ENCODE measurements at places on chromosomes 1 and 21.

DNA sequence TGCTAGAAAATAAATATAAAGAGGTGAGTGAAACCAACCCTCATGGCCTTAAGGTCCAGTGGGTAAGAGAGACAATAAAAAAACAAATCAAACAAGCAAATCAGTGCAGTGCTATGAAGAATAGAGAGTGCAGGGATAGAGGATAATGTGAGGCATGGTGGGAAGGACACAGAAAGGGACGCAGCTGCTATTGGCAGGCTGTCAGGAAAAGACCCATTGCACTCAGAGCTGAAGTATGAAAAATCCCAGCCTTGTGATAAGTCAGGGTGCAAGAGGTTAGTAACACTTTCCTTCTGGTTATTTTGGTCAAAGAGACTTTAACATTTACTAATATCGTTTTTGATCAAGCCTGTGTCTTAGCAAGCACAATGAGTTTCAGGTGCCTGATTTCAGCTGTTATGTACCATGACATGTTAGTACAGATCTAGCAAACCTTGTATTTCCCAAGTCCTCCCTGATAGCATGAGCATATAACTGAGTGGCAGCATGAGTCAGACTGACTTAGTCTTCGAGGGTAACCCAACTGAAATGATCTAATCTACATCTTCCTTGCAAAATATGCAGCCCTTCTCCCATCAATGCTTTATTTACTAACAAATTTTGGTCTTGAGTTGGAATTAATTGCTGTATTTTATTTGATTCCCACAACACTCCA, 31.7 kb downstream of the CHML start:
- no peak for DNase-seq

DNA sequence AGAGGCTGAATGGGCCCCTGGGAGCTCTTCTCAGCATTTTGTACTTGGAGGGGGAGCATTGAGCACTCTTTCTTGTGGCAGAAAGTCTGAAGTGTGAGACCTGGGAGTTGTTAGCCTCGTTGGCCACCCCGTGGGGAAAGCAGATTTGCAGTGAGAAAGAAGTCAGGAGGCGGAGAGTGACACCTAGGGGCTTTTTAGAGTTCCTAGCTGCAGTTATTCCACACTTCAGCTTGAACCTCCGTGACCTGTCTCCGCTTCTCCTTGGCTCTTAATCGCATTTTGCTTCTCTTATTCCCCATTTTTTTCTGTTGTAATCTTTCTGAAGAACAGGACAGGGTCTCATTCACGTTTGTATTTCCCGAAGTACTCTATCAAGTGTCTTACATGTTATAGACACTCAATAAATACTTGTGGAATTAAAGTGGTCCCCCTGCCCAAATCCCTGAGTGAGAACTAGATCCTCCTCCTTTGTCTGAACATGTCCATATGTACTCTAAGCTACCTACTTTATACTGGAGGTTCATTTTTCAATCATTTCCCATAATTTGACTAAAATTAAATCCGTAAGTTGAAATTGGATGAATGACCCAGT, 14.5 kb upstream of the C1orf141 start:
- peak; percentile 42 for DNase-seq

DNA sequence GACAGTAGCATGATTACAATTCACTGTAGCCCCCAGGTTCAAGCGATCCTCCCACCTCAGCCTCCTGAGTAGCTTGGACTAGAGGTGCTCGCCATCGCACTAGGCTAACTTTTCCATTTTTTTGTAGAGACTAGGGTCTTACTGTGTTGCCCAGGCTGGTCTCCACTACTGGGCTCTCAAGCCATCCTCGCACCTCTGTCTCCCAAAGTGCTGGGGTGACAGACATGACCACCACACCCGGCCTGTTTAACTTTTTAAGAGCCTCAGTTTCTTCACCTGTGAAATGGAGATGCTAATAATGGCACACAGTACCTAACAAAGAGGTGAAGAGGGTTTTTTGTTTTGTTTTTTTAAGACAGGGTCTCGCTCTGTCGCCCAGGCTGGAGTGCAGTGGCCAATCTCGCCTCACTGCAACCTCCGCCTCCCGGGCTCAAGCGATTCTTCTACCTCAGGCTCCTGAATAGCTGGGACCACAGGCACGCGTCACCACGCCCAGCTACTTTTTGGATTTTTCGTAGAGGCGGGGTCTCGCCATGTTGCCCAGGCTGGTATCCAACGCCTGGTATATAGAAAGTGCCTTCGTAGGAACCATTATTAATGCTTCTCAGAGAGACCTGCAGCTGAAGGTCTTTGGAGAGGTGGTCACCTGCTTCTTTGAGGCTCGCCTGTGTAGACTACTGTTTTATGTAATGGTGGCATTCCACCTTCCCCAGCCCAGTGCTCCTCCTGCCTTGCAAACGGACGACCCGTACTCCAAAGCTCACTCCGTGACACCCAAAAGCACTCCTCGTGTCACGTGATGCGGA, 567 bp downstream of the PMVK start:
- DNase-seq, result no peak

DNA sequence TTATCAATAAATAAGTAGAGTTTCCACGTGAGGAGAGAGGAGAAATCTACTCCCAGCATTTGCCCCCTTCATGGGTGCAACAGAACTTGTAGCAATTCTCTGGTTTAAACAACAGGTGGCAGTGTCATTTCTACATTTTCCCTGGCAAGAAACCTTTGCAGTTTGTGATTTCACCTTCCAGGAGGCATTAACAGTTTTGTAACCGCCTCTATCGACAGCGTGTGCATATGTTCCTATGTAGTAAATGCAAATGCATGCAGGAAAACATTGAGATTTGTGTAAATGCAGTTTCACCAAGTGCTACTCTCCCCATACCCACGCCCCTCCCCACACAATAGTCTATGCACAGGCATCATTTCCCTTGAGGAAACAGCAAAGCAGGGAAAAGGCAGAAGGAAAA, 494.7 kb downstream of the SMYD3 start:
- DNase-seq, result peak; percentile 43

DNA sequence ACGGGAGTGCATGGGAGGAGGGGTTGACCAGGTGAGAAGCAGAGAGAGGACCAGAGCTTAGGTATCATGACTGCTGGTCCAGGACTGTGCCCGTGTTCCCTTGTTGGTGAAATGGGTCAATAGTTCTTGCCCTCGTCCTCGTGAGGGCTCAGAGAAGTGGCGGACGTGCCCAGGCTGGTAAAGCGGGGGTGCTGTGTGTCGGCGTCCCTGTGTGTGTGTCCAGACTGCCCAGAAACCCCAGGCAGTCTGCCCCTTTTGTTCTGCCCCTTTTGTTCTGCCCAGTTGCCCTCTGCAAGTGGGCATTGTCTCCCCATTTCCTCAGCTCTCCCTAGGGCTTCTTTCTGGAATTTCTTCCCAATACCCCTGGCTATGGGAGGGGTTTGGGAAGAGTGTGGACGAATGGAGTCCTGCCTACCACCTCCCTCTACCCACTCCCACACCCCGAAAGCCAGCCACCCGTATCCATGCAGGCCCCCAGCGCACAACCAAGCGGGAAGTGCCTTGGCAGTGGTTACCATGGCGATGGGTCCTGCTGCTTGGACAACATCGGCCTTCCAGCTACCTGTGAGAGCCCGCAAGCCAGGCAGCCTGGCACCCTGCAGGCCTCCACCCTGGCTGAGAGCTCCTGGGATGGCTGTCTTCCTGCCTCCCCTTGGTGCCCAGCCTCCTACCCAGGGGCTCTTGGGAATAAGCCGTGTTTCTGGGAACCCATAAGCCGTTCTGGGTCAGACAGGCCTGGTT, 34.7 kb downstream of the ACOT11 start:
- DNase-seq, result no peak

GRCh38 chr1:170657275-170657853, 6.6 kb upstream of the PRRX1 start:
- DNase-seq, result no peak

- DNase-seq, result no peak
These were observed at the start of gene LGR6 for GRCh38 chr1:202193614-202194327. Gene LGR6, plus strand, starts transcription at chr1:202193799. Its CDS starts 191 bp downstream, at chr1:202193990.

DNA sequence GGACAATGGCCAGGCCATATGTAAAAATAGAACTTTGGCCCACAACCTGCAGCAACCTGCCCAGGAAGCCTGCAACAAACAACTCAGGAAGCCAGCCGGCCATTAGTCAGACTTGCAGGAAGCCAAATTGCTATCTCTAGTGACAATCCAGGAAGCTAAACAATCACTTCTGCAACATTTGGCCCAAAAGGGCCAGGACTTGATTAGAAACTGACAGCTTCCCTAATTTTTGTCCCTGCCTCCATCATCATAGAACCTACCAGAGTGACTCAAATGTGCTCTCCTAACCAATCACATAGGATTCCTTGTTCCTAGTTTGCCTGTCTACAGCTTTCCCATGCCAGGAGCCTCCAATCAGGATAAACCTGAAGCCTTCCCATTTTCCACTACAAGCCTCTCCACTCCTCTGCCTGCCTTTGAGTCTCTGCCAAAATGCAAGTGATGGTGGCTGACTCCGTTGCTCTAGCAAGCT, 639.3 kb downstream of the PTPRU start:
- no peak for DNase-seq

DNA sequence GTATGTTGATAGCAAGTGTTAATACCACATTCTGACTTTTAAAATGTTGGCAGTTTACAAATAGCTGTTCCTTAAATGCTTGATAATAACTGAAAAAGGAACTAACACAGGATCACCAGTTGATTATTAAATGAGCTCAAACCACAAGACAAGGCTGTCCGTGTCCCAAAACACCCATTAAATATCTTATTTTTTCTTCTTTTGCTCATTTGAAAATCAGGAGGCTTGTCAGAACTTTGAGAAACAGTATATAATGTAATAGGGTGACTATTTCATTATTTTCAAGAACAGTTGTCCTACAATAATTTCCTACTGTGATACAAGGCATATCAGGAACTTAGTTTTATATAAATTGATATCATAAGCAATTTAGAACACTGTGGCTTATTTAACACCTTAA, 2.7 kb downstream of the CDKN2C start:
- DNase-seq, result no peak

GRCh38 chr21:31772674-31773555, 41.0 kb upstream of the SCAF4 start:
- no peak for DNase-seq

DNA sequence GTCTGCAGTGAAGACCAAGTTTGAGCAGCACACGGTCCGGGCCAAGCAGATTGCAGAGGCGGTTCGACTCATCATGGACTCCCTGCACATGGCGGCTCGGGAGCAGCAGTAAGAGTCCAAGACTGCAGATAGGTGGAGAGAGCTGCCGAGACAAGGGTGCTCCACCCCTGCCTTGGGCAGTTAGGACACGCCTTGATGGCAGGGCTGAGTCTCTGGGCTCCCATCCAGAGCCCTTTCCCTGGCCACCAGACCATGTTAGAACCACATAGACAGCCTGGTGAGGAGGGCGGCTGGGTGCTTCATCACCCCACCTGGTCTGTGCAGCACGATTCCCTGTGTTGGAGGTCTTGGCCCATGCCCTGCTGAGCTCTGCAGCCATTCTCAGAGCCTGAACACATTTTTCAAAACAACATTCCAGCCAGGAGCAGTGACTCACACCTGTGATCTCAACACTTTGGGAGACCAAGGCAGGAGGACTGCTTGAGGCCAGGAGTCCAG, 17.3 kb upstream of the MIIP start:
- DNase-seq, result no peak

DNA sequence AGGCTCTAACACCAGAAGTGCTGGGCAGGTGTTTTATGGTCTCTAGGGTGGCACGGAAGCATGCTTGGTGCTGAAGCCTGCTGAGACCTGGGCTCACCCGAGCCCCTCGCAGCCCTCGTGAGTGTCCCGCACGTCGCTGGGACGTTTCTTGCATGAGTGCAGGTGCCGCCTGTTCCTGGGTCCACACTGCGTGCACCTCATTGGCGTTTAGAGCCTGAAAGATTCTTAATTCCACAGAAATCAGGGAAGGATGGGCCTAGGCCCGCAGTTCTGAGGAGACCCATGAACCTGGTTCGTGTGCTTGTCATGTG, 43.8 kb upstream of the DIP2A start:
- no peak for DNase-seq

- no peak for DNase-seq
These were observed 18.1 kb upstream of the PDZK1IP1 start for GRCh38 chr1:47207803-47208373.

GRCh38 chr1:101237229-101237837, 514 bp downstream of the S1PR1 start:
- DNase-seq, result no peak

GRCh38 chr1:39655578-39656268, 16.2 kb downstream of the NT5C1A start:
- DNase-seq, result no peak

DNA sequence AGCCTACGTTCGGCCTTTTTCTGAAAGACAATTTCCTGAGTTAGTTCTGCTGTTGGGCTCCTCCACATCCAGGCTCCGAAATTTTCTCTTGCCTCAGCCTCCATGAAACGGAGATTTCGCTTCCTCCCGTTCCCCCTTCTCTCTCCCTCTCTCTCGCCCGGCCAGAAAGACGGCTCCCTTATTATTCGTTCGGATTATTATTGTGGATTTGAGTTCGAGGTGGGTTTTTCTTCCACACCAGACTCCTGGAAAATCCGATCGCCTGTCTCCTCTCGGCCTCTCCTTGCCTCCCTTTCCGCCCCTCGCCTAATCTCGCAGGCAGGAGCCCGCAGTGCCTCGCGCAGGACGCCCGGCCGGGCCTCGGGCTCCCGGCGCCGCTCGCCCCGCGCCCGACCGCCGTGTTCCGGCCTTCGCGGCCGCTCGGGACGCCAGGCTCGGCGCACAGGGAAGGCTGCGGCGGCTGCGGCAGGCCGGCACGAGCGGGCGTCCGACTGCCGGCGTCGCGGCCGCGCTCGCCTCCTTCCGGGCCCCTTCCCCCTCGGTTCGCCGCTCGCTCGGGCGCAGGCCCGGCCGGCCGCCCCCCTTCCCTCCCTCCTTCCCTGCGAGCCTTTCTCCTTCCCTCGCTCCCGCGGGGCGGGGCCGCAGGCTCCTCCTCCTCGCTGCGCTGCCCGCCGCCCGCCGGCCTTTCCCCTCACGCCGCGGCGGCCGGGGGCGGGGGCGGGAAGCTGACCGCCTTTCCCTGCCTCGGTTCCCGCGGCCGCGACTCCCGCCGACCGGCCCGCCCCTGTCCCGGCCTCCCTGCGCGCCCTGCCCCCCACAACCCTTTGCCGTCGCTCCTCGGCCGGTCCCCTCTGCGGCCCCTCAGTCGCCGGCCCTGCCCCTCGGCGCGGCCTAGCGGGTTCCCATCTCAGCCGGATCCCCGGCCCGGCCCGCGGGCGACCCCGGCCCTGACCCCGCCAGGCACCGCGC, at the start of gene ARHGEF11:
Gene ARHGEF11 (minus strand): TSS at position 493 of the 969 bp plus-strand sequence. CDS start 1,412 bp downstream, outside the sequence.
- peak; percentile 10 for DNase-seq

- DNase-seq, result no peak
These were observed 23.9 kb upstream of the PBX1 start for GRCh38 chr1:164534863-164535610.

DNA sequence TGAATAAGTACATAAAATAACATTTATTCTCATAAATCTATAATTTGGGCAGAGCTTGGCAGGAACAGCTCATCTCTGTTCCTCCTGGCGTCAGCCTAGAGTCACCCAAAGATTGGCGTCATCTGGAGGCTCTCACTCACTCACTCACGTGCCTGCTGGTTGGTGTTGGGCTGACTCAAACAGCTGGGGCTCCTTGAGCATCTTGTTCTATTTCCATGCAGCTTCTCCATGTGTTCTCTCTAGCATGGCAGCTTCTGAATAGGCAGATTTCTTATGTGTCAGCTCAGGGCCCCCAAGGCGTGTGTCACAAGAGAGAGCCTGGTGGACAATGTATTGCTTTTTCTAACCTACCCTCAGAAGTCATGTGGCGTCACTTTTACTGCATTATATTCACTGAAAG, 70.6 kb upstream of the RAB3GAP2 start:
- DNase-seq, result no peak

All from NCI-H1436 treated with DMSO at 0.1 percent for 48 hours (cell line).